Dorsolateral prefrontal cortex (tissue), 122 donors: ENCODE measurements at places on chromosomes 5 and 9.

- DNase-seq = no peak
Measured at GRCh38 chr5:137695651-137696428, 40.0 kb downstream of the KLHL3 start.

DNA sequence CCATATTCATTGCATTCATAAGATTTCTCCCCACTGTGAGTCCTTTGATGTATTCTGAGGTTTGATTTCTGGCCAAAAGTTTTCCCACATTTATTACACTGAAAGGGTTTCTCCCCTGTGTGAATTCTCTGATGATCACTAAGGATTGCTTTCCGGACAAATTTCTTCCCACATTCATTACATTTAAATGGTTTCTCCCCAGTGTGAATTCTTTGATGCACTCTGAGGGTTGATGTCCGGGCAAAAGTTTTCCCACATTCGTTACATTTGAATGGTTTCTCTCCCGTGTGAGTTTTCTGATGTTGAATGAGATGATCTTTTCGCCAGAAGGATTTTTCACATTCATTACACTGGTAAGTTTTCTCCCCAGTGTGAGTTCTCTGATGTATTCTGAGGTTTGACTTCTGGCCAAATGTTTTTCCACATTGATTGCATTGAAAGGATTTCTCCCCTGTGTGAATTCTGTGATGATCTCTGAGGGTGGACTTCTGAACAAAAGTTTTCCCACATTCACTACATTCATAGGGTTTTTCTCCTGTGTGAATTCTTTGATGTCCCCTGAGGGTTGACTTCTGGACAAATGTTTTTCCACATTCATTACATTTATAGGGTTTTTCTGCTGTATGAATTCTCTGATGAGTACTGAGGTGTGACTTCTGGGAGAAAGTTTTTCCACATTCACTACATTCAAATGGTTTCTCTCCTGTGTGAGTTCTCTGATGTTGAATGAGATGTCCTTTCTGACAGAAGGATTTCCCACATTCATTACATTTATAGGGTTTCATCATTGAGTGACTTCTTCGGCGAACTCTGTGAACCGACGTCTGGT, 18.8 kb downstream of the ZNF510 start:
- no peak for DNase-seq

- no peak for DNase-seq
Measured at GRCh38 chr9:27126670-27127069, 17.6 kb downstream of the TEK start.

- no peak for DNase-seq
Measured at GRCh38 chr5:29001666-29002065, 1963.3 kb upstream of the CDH9 start.

- DNase-seq = no peak
Measured at GRCh38 chr5:17114233-17114632, 103.2 kb upstream of the BASP1 start.

DNA sequence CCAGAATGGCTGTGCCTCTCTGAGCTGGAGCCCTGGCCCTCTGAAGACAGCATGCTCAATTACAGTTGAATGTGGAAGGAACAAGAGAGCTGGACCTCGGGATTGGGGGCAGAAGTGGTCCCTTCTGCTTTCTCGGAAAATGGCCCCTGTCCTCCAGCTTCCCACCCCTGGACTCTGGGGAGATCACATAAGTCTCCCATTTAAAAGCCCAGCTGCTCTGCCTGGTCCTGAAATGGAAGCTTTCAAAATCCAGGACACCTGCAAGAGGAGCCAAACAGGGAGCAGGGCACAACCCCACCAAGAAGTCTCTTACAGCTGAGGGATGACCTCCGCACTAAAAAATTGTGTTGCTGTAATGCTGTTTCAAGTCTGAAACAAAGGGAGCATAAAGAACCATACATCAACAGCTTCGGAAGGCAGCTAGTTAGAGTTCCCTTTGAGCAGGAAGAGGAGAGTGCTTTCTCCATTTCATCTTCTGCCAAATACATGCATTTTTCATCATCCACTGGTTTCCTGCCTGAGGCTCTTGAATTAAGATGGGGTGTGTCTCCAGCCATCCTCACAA, 48.2 kb downstream of the TGFBI start:
- no peak for DNase-seq

- DNase-seq = no peak
Measured at GRCh38 chr5:36685631-36686288, 79.4 kb downstream of the SLC1A3 start.

- no peak for DNase-seq
Measured at GRCh38 chr5:366541-367357, 45.2 kb downstream of the AHRR start.

DNA sequence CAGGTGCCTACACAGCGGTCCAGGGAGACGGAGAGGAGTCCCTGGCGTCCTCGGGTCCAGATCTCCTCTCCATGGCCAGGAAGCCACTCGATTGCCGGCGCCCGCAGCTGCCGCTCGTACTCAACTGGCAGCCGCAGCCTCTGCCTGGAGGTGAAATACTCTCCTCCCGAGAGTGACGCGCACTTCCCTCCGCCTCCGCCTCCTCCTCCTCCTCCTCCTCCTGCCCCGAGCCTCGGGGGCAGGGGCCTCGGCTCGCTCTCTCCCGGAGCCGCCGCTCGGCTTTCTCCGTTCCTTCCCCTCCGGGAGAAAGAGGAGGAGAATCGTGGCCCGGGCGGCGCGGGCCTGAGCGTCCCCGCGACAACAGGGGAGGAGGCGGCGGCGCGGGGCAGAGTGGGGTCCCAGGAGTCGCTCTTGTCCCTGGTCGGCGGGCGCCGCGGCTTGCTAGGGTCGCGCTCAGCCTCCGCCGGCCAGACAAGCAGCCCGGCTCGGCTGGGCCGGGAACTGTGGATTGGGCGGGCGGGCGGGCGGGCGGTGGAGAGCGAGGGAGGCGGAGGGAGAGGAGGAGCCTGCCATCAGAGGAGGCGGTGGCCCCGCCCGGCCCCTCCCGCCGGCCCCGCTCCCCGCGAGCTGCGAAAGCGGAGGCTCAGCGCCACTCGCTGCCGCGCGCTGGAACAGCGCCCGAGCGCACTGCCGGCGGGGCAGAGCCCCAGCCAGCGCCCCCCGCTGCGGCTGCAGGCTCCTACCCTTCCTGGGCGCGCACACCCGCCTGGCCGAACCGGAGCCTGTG, at the start of gene CEMIP2:
CEMIP2 (minus strand) TSS at position 126 of the 787 bp plus-strand sequence. CDS start 18,140 bp downstream, outside the sequence.
- peak; percentile 86 for DNase-seq

DNA sequence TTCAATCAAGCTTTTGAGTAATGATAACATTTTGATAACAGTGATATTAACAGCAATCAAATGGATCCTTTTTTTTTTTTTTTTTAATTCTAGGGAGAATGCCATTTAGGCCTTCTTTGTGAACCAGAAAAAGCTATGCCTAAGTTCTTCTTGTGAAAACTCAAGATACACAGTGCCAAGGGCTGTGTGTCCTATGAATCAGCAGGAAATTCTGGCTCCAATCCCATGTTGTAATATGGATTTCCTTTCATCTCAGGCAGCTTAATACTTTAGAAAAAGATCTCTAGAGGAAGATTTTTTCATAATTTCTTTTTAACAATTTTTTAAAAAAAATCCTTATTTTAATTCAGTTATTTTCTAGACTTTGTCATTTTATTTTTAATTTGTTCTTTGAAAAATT, 96.1 kb downstream of the NUDT12 start:
- no peak for DNase-seq

- no peak for DNase-seq
Measured at GRCh38 chr5:44869928-44870327, 61.2 kb downstream of the MRPS30 start.

- DNase-seq = no peak
Measured at GRCh38 chr5:176646707-176647029, 616 bp upstream of the TSPAN17 start.

- no peak for DNase-seq
Measured at GRCh38 chr5:95725937-95726810, 5.0 kb upstream of the RHOBTB3 start.

DNA sequence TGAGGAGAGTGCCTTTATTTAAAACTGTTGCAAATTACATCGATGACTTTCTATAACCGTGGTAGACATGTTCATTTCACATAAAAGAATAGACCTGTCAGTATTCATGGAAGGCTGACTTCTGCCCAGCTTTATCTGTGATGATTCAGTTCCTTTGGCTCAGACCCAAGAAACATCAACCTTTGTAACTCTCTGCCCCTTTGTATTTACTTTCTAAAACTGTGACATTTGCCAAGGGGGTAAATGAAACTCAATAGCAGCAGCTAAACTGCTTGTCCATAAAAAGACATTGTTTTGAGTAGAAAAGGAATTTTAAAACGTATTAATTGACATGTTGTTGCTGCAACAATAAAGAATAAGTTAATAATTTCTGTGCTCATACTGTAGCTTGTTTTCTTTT, 137.8 kb upstream of the ANKH start:
- no peak for DNase-seq

DNA sequence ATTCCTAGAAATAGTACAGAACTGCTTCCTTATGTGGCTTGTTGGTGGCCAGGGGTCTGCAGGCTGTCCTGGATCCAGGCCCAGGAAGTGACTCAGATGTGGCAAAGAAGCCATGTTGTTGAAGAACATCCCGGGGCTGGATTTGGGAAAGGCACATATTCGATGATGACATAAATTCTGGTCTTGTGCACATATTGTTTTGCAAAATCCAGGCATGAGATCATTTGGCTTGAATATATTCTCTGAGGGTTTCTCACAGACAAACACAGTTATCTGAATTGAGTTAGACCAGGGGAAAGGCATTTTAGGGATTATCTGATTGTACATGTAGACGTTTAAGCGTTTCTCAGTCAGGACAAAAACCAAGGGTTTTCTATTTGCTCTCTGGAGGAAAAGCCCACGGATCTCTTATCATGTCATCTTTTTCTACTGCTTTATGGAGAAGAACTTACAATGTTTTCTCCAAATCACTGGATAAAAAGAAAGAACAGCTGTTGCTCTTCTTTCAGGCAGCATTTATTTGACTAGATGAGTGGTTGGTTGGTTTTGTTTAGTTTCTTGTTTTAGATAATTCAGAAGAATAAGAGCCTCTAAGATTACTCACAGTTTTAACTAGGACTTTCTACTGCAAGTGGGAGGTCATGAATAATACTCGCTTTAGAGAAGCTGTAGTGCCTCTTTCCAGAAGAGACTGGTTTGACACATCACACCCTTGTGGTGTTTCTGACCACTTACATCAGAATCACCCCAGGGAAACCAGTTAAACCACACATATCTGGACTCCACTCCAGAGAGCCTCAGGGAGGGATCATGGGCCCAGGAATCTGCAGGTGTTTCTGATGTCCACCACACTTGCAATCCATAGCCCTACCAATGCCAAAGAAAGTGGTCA, 29.5 kb upstream of the LHFPL2 start:
- DNase-seq = no peak

DNA sequence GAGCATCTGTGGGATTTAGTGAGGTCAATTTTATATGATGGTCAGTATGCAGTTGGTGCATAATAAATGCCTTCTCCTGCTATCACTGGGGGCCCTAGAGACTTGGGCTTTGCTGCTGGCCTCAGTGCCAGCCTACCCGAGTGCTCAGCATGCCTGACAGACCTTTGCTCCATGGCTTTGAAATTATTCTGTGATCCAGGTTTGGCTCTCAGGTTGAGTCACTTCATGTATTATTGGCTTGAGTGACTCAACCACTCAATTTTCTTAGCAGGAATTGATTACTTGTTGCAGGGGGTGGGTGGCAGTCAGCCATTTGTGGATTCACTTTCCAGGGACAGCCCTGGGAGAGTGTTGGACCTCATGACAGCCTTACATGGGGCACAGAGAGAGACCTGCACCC, 13.5 kb downstream of the SLC25A48 start:
- DNase-seq = no peak

DNA sequence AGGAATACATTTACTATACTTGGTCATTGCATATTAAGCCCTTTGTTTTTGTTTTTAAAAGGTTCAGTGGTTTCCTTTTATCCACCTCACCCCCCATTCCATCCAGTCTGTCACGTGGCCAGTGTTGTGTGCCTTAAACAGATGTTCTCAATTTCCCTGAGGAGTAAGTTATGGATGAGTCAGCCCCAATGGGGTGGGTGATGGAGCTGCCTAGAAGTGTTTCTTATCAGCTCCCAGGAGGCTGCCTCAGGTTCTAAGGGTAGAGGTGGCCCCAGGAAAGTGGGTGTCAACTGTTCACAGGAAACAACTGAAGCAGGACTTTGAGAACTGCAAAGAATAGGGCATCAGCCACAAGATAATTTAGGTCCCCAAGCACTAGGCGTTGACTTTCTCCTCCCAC, 41.1 kb downstream of the ACTBL2 start:
- no peak for DNase-seq

DNA sequence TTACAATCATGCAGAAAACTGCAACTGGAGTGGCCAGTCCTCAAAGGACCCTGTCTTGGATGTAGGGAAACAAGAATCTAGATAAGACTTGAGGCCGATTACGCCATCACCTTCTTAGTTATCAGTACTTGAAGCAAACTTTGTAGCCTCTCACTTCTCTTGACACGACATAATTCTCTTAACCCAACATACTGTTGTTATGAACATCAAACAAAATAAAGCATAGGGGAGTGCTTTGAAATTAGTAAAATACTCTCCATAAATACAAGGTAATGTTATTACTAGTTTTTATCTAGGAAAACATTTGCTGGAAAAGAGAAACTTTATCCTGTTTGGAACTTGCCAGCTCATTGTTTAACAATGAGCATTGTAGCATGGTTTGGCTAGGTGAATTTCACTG, 574.9 kb upstream of the DMAC1 start:
- no peak for DNase-seq

- DNase-seq = no peak
Measured at GRCh38 chr5:6675784-6676491, 37.3 kb upstream of the TENT4A start.

- DNase-seq = no peak
Measured at GRCh38 chr5:44622331-44622730, 186.4 kb upstream of the MRPS30 start.

DNA sequence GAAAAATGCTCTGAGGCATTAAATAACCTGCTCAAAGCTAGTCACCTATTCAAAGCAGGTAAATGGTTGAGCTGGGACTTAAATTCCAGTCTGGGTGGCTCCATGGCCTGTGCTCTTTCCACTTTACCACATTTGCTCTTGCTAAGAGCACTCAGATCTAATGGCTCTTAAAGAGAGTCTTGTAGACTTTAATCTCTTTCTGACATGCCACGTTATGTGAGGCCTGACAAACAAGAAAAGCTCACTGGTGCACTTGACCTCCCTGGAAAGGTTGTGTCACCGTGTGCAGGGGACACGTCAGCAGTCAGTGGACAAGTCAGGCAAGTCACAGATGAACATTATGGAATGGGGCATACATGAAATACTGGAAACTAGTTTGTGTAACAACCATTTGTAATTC, 129.9 kb upstream of the RPS23 start:
- no peak for DNase-seq

GRCh38 chr9:137167277-137167746, 2.5 kb downstream of the LRRC26 start:
- no peak for DNase-seq

GRCh38 chr5:109701252-109701651, 11.5 kb downstream of the MAN2A1 start:
- DNase-seq = no peak

DNA sequence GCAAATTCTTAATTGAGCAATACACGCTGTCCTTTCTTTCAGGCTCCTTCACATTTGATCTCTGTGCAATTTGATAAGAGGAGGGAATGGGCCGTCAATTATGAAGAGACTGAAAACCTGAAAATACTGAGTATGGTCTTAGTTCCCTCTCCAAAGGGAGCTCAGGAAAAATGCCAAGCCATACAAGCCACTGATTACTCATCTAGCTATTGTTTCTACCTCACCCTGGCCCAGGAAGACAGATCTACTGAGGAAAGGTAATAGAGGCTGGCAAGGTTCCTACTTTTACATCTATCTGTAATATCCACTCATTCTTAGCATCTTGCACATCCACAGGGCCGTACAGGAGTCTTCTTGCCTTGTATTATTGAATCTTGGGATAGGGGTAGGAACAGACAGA, 23.7 kb upstream of the TNC start:
- no peak for DNase-seq

GRCh38 chr5:131277875-131278740, 14.3 kb downstream of the CDC42SE2 start:
- DNase-seq = no peak
